Naive thymus-derived CD4-positive, alpha-beta T cell (primary cell): ENCODE measurements at places on chromosomes 1 and 21.

GRCh38 chr1:105427543-105427942, 1628.9 kb upstream of the PRMT6 start:
- DNase-seq: no peak

DNA sequence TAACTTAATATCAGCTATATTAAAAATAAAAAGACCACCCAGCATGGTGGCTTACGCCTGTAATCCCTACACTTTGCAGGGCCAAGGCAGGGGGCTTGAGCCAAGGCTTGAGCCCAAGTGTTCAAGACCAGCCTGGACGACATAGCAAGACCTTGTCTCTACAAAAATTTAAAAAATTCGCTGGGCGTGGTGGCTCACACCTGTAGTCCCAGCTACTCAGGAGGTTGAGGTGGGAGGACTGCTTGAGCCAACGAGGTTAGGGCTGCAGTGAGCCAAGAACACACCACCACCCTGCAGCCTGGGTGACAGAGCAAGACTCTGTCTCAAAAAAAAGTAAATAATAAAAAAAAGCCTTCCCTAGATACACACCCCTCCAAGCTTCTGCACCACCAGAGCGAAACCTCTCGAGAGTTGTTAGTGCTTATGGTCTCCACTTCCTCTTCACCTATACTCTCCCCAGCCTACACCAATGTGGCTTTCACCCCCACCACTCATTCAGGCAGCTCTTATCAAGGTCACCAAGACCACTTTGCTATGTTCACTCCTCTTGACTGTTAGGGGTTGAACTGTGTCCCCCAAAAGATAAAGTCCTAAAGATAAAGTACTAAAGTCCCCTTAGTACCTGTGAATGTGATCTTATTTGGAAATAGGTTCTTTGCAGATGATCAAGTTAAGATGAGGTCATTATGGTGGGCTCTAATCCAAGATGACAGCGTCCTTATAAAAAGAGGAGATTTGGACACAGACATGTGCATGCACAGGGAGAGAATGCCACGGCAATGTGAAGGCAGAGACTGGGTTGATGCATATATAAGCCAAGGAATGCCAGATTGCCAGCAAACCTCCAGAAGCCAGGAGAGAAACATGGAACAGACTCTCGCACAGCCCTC, 6.8 kb upstream of the PPP1R15B start:
- DNase-seq: no peak

- no peak for DNase-seq
These were observed 40.9 kb downstream of the SMYD2 start for GRCh38 chr1:214321705-214322453.

- no peak for DNase-seq
These were observed 1.2 kb downstream of the LORICRIN start for GRCh38 chr1:153260585-153261280.

DNA sequence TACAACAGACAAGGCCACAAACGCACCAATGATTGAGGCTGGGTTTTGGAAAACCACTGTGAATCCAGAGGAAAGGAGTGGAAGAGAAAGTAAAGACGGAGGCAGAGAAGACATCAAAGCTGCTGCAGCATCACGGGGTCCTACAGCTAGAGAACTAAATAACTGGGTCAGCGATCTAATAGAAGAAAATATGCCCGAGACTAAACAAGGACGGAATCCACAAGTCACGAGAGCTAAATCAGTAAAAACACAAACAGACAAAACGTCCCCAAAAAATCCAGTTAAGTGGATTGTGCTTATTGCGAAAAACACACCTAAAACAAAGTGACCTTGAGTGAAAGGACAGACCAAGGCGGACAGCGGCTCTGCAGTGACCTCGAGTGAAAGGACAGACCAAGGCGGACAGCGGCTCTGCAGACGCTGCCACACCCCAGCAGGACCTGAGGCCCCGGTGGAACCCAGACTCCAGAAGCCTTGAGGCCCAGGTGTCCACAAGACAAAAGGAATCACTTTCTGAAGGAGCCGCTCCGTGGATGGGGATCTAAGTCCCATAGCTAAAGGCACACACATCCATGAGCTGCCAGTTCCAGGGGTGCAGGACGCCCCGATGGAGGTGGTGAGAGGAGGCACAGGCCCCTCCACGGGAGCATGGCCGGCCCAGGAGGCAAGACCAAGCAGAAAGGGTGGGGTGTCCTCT, 6.0 kb downstream of the FTCD start:
- no peak for DNase-seq

DNA sequence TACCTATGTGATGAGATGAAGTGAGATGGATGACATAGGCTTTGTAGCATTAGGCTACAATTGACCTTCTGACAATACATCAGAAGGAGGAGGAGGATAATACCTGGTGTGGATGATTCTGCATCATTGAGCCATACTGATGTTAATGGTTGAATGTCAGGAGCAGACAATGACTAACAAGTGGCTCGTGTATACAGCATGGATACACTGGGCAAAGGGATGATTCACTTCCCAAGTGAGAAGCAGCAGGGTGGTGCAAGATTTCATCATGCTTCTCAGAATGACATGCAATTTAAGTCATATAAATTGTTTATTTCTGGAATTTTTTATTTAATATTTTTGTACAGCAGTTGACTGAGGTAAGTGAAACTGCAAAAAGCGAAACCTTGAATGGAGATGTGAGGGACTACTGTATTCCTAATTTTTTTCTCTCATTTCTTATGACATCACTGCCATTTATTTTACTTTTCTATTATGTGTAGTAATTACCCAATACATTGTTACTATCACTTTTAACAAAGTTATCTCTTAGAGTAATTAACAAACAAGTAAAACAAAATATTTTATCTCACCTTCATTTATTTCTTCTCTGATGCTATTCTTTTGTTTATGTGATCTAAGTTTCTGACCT, 34.4 kb upstream of the COP1 start:
- no peak for DNase-seq

- DNase-seq: no peak
These were observed 177.8 kb downstream of the HMCN1 start for GRCh38 chr1:185911978-185912377.

- no peak for DNase-seq
These were observed 390.4 kb upstream of the ADGRL4 start for GRCh38 chr1:79396901-79397300.

GRCh38 chr1:39900662-39901463, 854 bp downstream of the MYCL start:
- DNase-seq: no peak

DNA sequence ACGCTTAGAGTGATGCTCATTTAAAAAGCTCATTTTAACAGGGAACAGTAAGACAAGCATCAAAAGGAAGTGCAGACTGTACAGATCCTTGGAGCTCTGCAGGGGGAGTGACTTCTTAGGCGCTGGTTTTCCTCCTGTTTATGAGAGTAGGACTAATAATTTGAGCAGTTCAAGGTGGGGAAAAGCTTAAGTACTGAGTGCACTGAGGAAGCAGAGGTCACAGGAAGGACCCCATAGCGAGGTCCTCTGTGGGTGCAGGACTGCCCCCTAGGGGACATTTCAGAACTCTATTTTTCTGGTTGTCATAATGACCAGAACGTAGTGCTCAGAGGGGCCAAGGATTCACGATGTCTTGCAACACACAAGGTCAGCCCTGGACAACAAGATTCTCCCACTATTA, 112.1 kb downstream of the HLCS start:
- DNase-seq: peak; percentile 21

GRCh38 chr1:15523104-15524020, 653 bp downstream of the CASP9 start:
- DNase-seq: no peak

DNA sequence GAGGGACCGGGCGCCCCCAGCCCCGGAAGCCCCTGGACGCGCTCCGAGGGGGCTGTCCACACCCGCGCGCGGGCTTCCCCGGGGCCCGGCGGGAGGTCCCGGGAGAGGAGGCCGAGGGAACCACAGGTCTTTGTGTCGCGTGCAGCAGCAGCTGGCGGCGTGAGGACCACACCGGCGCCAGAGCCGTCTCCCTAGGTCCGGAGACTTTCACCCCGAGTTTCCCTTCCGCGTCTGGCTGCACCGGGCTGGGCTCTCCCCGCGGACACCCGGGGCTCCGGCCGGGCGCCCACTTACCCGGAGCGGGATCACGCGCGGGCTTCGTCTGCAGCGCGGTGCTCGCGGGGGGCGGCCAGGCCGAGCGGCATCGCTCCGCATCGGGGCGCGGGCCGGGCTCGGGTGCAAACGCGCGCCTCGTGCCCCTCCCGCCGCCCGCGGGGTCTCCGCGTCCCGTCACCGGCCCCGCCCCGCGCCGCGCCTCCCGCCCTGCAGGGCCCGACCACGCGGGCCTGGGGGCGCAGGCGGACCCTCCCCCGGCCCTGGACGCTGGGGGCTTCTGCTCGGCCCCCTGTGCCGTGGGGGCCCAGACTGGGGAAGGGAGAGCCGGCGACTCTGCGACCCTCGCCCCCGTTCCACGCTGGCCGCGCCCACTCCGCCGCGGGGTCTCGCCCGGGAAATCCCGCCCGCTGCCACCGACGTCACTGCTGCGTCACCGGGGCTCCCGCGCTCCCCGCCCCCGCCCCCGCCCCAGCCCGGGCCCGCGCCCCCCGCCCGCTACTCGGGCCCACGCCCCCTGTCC, at the start of gene GNG4:
TSS of gene GNG4 (minus strand) at position 417 of the 796 bp plus-strand sequence. CDS start 65,946 bp downstream, outside the sequence.
- DNase-seq: no peak

GRCh38 chr1:32299327-32299726, 7.4 kb downstream of the HDAC1 start:
- DNase-seq: no peak

GRCh38 chr1:189616893-189617292, 860.8 kb downstream of the BRINP3 start:
- DNase-seq: no peak

GRCh38 chr1:88149686-88150085, 534.4 kb upstream of the PKN2 start:
- no peak for DNase-seq

DNA sequence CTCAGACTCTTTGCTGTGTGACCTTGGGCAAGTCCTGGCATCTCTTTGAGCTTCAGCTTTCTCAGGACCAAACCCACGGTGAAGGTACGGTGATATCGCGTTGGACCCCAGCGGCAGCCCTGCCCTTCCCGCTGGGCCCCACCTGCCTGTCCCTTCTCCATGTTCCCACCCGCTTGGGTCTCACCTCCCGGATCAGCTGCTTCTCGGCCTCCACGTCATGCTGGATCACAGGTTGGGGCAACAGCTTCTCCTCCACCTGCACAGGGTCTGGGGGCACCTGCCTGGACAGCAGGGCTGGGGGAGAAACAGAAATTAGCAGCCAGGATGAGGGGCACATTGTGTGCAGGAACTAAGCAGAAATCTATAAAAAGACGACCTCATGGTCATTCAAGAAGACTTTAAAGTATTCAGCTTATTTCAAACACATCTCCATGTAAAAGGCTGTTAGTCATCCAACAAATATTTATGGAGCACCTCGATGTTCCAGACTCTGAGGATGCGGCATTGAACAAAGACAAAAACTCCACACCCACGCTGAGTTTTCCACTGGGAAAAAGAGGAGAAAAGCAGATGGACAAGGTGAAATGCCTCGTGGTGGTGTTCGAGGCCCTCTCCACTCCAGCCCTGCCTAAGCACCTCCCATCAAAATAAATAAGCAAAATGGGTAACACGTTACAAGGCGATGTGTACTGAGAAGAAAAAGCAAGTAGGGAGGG, 19.5 kb downstream of the KIF17 start:
- no peak for DNase-seq

DNA sequence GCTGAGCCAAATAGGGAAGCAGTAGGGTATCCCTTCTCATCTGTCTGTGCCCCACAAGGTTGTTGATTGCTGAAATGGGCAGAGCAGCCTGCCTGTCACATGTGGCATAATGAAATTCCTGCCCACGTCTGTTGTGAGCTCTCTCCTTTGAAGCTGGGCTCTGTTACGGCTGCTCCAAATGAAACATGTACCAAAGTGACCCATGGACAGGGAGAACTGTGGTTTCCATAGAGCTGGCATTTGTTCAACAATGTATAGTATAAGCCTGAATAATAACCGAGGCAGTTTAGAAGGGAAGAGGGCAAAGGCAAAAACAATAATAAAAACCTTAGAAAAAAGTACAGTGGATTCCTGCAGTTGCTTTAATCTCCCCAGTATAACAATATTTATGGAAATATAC, 149.7 kb downstream of the LYPLAL1 start:
- no peak for DNase-seq

DNA sequence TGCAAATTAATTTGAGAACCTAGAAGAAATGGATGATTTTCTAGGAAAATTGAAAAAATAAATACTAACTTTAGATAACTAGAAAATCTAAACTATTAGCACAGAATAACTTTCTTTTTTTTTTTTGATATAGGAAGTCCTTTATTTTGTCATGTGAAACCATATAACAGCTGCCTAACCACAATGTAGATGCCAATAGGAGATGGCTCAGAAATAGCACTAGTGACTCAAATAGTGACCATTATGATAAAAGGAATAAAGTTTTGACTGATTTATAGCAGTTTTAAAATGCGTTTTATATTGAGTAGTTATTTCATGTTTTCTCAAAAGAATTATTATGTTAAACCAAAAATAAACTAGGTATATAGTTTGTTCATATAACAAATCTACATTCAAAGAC, 158.0 kb upstream of the CACYBP start:
- no peak for DNase-seq
